ENCODE measurements at places on chromosomes 12 and 14.

DNA sequence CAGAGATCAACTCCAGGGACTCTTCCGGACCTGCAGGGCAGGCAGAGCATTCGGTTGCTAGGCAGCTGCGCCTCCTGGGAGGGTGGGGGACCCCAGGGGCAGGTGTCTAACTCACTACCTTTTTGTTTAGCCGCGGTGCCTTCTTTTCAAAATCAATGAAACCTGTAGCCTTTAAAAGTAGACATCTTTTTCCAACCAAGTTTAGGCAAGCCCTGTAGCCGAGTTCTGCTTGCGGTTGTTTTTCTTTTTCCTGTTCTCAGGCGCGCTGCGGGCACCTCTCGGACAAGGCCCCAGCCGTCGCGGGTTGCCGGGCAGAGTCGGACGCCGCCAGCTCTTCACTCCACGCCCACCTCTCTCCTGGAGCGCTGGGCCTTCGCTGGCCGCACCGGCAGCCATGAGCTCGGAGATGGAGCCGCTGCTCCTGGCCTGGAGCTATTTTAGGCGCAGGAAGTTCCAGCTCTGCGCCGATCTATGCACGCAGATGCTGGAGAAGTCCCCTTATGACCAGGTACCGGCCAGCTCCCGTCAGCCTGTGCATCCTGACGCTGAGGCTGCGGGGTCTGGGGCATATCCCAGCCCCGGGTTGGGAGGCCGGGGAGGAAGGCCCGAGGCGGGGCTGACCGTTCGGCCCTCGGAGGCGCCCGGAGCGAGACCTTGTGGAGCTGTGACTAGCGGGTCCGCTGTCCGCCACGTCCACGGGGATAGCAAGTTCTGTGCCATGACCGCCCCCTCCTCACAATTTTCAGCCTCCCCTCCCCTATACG, at the start of gene TTC8:
TSS of gene TTC8 (plus strand) at position 338 of the 764 bp plus-strand sequence. CDS start at position 395, 57 bp downstream.
- peak; percentile 90 for DNase-seq

DNA sequence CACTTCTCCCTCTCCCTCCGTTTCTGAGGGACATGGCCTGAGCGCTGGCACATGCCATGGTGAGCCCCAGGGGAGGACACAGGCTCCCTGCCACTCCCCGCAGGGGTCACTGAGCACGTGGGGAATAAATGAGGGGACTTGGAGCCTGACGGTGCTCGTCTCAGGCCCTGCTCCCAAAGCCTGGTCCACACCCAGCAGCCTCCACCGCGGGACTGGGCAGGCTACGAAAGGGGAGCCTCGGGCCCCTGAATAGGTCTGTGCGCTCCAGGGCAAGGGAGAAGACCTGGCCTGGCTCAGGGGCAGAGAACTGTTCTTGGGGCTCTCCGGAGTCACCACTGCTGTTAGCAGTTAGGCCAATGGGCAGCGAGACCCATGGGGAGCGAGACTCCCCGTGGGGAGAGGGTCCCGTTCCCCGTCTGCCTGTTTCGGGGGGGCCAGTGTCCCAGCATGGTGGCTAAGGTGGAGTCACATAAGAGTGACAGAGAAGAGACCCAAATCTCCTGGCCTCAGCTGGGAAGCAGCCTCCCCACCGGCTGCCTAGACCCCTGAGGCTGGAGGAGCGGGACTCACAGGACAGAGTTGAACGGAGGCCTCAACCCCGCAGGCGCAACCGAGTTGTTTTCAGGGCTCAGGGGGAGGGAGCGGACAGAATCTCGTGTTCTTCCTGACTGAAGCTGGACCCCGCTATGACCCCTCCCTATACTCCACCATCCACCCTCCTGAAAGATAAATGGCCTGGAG, 329.8 kb upstream of the SFSWAP start:
- DNase-seq, result no peak

DNA sequence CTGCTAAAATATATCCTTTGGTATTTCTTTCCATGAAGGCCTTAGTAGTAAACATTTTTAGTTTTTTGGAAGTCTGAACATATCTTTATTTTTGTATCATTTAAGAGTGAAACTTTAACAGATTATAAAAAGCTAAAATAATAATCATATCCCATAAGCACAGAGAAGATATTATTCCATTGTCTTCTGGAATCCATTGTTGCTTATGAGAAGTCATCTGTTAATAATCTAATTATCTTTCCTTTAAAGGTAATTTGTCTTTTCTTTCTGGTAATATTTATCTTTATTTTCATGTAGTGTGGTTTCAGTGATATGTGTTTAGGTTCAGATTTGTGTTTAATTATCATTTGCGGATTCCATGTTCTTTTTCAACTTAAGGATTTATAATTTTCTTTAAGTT, 261.7 kb downstream of the MSRB3 start:
- DNase-seq, result no peak

GRCh38 chr12:34363050-34363673, 340.9 kb downstream of the ALG10 start:
- DNase-seq, result no peak

- no peak for DNase-seq
Measured at GRCh38 chr14:44895716-44896115, 66.0 kb downstream of the KLHL28 start.

- no peak for DNase-seq
Measured at GRCh38 chr12:106243620-106244019, 4.2 kb downstream of the CKAP4 start.

- no peak for DNase-seq
Measured at GRCh38 chr12:46149079-46149464, 119.8 kb downstream of the SLC38A1 start.

- DNase-seq, result peak; percentile 73
Measured at GRCh38 chr12:1325666-1326065, 268.7 kb downstream of the FBXL14 start.

DNA sequence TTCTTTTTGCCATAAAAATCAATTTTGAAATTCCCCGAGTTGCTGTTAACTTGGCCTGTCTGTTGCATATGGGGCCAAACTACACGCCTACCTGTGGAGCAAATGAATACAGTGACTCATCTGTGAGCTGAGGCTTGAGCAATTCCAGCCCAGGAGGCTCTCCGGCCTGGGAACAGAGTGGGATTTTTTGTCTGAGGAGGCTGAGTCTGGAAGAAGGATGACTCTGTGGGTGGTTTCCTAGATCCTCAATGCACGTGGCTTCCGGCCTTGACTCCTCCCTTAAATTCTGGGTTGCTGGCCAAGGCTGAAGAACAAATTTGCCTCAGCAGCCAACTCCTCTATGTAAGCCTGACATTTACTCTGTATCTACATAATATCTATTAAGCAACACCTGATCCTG, 124.1 kb downstream of the SSPN start:
- DNase-seq, result no peak

GRCh38 chr14:45877981-45878380, 625.0 kb upstream of the MIS18BP1 start:
- DNase-seq, result no peak

- no peak for DNase-seq
Measured at GRCh38 chr12:46292754-46293402, 24.0 kb upstream of the SLC38A1 start.

GRCh38 chr12:101018540-101018939, 191.5 kb downstream of the SLC5A8 start:
- no peak for DNase-seq

DNA sequence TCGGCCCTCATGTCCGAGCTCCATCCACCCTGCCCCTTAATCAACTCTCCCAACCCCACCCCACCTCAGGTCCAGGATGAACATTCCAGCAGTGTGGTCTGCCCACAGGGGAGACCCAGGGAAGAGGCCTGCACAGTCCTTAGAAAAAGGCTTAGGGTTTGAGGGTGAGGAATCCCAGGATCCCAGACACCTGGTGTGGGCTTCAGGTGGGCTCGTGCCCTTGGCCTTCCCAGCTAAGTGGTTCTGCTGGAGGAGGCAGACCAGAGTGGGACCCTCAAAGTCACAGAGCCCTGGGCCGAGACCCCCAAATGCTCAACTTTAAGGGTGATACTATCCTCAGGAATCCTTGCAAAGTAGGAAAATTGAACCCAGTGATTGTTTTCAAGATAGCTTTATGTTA, 25.4 kb upstream of the PPP2R5C start:
- DNase-seq, result no peak

DNA sequence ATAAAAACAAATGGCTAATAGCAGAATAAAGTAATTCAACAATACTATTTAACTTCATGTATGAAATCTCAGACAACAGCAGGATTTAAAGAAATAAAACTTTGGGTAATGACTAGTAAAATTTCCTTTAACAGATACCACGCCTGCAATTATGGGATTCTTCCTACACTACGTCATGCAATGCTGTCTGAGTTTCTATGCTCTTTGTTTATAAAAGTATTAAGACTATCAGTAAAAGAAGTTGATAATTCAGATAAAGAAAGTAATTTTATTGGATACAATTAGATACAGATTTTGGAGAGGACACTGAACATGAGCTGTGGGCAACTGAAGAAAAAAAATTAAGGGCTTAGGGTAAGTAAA, 308.4 kb upstream of the LRFN5 start:
- DNase-seq, result no peak

DNA sequence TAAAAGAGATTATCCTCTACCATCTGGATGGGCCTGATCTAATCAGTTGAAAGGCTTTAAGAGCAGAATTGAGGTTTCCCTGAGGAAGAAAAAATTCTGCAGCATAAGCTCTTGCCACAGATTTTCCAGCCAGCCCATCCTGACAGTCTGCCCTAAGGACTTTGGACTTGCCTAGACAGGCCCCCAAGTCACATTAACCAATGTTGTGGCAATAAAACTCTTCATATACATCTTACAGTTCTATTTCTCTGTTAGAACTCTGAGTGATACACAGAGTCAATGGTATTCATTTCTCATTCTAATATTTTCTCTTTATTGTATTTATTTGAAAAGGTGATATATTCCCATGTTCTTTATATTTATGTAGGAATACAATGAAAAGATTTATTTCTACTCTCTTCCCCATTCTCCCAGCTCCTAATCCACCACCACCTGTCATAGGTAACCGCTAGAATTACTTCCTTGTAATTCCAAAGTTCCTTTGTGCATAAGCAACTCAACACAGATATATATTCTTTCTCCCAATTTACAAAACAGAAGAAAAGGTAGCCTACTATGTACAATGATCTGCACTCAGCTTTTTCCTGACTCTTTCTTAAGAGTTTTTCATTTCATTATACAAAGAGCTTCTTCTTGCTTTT, 182.1 kb downstream of the CAPZA3 start:
- no peak for DNase-seq

- peak; percentile 2 for DNase-seq
Measured at GRCh38 chr12:132384916-132385774, 55.8 kb upstream of the GALNT9 start.

DNA sequence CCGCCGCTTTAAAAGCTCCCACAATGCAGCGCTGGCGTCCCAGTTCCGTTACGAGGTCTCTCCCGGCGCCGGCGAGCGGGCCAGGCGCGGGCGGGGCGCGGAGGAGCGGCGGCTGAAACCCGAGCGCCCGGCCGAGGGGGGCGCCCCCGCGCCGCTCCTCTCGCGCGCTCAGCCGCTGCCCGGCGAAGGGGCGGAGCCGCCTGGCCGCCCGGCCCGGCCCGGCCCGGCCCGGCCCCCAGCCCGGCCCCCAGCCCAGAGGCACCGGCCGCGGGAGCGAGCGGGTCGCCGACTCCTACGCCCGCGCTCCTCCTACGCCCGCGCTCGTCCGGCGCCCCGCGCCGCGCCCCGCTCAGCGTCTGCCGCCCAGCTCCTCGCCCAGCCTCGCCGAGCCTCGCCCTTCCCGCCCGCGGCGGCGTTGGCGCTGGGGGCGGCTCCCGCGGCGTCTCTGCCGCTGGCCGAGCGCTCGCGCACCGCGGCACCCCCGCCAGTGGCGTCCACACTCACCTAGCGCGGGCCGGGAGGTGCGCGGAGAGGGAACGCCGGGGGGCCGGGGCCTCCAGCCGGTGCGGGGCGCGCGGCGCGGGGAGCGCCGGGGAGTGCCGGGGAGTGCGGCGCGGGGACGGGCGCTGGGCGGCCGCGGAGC, at the start of gene RASSF8:
TSS of gene RASSF8 (plus strand) at position 255 of the 643 bp plus-strand sequence. CDS start 96,662 bp downstream, outside the sequence.
- peak; percentile 41 for DNase-seq

DNA sequence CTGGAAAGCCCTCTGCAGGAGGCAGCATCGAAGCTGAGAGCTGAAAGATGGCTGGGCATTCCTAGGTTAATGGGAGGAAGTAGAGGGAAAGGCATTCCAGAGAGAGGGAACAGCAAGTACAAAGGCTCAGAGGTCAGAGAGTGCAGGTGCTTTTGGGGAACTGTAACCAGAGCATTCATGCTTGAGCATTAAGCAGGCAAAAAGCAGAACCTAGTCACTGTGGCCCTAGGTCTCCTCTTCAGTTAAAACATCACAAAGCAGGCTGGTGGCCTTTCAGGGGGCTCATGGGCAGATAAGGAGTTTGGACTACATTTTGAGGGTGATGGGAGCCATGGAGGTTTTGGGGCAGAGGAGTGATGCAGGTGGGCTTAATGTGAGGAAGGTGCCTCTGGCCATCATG, 169.2 kb upstream of the MYL2 start:
- no peak for DNase-seq

DNA sequence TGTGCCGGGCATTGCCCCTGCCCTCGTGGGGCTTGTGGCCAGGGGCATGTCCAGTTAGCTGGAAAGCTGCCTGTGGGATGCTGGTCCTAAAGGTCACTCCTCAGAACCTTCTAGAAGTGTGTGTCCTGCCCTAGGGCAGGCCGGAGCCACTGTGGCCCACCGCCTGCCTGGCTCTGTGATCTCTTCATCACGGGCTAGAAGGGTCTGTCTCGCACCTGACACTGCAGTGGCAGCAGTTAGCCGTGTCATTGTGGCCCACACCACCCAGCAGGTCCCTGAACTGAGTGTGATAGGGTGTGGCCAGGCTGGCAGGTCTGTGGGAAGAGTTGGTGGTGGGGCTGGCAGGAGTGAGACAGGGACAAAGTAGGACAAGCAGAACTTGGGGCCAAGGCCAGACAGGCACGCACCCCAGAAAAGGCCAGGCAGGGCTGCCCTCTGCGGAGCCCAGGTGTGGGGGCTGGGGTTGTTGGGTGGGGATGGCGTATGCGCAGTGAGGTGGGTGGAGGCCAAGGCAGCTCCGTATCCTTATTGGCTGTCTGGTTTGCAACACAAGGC, 41.2 kb downstream of the ADGRD1 start:
- DNase-seq, result no peak

- peak; percentile 65 for DNase-seq
Measured at GRCh38 chr14:44369401-44370123, 137.5 kb downstream of the FSCB start.

- no peak for DNase-seq
Measured at GRCh38 chr12:24011927-24012507, 62.5 kb upstream of the SOX5 start.

- no peak for DNase-seq
Measured at GRCh38 chr14:22896760-22897159, 13.7 kb downstream of the REM2 start.

DNA sequence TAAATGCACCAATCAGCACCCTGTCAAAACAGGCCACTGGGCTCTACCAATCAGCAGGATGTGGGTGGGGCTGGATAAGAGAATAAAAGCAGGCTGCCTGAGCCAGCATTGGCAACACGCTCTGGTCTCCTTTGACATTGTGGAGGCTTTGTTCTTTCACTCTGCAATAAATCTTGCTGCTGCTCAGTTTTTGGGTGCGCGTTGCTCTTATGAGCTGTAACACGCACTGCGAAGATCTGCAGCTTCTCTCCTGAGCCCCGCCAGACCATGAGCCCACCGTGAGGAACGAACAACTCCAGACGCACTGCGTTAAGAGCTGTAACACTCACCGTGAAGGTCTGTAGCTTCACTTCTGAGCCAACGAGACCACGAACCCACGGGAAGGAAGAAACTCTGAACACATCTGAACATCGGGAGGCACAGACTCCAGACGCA, 8.4 kb upstream of the PIANP start:
- no peak for DNase-seq

Measured in OCI-M1 (cell line).